Glutamatergic neuron (in vitro differentiated cells): ENCODE measurements at places on chromosomes 7 and 10.

DNA sequence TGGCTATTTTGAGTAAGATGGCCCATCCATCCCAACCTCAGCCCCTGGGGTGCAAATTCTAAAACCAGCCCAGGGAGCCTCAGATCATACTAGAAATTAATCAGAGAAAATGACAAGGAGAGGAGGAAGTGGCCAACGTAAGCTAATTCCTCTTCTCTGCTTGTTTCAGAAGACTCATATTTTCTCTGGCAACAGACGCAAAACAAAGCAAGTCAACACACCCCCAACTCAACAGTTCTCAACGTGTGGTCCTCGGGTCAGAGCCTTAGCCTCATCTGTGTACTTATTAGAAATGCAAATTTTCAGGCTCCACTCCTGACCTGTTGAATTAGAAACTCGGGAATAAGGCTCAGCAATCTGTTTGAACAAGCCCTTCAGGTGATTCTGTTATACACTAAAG, 413.9 kb upstream of the AUTS2 start:
- DNase-seq: no peak

DNA sequence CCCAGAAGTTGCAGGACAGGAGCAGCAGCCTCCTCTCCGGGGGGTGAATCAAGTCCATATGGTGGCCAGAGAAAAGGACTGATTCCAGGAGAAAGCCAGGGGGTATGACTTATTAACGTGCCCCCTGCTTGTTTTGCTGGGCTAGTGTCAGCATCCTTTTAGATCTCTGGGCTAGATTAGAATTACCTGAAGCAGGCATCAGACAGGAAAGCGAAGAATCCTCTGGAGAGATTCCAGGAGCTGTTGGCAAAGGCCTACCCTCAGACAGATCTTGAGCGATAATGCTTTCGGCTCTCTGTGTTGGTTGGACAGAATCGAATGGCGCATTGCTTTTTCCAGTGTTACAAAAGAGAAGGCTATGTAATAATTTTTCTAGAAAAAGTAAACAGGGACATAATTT, 164.0 kb upstream of the GLI3 start:
- DNase-seq: no peak

- peak; percentile 85 for DNase-seq
Measured at GRCh38 chr7:150962553-150963399, 15.3 kb downstream of the KCNH2 start.

- DNase-seq: peak; percentile 55
Measured at GRCh38 chr10:73819513-73820093, 8.2 kb upstream of the NDST2 start.

DNA sequence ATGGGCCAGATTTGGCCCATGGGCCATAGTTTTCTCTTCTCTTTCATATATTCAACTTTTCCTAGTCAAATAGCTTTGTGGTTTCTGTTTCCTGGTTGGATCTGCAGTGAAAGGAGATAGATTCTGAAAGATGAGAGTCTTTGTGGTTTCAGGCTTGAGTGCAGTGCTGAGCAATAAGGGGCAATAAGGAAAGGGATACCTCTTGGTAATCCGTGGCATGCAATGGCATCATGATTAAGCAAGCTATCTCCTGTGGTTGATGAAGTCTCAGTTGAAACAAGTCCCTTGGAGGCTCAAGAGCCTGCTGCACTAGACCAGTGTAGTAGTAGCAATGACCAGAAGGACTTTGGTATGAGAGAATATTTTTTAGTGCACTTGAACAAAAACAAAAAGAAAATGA, 187.7 kb upstream of the CNTNAP2 start:
- DNase-seq: no peak

- no peak for DNase-seq
Measured at GRCh38 chr7:158150234-158150633, 437.4 kb downstream of the PTPRN2 start.

DNA sequence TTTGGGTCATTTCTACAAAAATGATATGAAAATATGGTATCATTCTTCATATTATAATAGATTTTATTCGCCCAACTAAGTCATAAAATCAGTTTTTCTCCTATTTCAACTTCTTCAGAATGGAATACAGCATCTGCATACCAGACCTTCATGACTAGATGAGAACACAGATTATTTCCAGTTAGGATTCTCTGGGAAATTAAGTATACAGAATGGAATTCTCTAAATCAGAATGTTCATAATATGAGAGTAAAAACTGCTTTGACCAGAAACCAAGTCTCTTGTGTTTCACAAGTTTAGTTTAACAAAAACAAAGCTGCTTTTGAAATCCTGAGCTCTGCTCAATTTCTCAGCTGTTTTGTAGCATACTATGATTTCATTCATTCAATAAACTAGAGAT, 160.3 kb upstream of the SEMA3A start:
- no peak for DNase-seq

- no peak for DNase-seq
Measured at GRCh38 chr7:3899559-3899991, 598.5 kb downstream of the SDK1 start.

- DNase-seq: peak; percentile 37
Measured at GRCh38 chr10:68550747-68551411, 9.3 kb upstream of the TET1 start.

DNA sequence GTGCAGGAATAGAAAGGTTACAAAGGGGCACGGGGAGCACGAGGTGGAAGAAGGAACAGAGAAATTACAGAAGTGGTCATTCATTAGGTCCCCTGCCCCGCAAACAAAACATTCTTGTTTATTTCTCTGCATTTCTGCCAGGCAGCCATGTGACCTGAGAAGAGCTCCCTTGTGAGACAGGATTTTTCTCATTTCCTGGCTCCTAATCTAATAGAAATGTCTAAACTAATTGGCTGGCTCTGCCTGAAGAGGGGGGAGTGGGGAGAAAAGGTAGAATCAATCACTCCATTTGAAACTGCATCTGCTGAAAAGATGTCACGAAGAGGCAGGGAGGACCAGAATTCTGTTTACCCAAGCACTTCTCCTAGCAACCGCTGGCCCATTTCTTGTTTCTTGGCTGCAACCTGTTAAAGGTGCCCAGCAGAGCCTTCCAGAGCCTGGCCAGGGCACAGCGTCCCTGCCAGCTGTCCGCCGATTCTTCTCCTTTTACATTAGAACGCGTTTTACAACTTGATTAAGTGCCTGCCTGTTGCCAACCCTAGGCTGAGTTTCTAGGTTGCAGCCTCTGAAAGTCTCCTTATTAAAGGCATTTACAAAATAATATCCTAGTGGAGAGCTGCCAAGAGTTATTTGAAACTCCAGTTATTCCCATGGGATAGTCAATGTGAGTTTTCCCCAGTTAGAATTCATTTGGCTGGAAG, 1227.6 kb downstream of the TYW1 start:
- DNase-seq: no peak

GRCh38 chr7:73452999-73453635, 19.5 kb downstream of the FZD9 start:
- DNase-seq: no peak

DNA sequence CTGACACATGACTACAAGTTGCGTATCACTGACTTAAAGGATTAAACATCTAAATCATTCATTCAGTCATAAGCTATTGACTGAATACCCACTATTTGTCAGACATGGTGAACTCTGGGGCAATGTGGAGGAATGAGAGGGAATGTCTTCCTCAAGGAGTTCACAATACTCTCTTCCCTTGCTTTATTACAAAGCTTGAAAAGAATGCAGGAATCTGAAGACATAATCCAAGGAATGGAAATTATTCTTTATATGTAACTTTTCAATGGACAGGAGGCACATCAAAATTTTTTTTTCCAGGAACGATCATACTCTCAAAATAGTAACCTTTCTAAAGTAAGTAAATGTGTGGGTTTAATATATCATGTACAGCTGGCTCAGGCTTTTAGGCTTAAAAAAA, 111.9 kb downstream of the ATXN7L1 start:
- DNase-seq: no peak

DNA sequence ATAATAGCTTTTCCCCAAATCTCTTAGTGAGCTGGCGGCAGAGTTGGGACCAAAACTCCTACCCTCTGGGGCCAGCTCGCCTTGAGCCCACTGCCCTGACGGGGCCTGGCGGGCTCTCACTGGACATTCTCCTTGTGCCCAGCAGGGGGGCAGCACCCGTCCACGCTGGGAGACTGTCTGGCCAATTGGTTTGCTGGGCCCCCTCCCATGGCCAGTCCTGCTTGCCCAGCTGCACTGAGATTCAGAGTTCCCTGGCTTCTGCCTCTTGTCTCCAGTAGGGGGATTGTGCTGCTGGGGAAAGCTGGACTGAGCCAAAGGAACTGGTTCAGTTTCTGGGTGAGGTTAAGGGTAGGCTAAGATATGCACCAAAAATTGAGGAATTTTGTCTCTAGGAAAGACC, 59.8 kb downstream of the RAMP3 start:
- DNase-seq: no peak

DNA sequence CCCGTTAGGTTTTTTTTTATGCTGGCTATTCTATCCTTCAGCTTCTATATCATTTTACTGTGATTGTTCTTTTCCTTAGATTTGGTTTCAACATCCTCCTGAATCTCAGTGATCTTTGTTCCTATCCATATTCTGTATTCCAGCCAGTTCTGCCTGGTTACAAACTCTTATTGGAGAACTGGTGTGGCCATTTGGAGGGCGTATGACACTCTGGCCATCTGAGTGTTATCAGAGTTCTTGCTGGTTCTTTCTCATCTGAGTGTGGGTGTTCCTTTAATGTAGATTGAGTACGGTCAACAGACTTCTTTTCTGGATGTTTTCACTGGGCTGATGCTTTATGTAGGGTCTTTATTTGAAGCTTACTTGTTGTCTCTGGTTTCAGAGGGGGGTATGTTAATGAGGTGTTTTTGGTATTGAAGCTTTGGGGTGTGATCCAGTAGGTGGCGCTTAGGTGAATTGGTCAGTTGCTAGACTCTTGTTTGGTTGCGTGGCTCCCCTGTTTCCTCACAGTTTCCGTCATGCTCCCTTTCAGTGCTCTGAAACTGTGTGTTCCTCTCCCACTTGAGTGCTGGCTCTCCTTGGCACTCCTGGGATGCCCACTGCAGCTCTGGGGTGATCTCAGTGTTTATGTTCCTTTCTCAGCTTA, 80.7 kb downstream of the FANK1 start:
- DNase-seq: no peak

DNA sequence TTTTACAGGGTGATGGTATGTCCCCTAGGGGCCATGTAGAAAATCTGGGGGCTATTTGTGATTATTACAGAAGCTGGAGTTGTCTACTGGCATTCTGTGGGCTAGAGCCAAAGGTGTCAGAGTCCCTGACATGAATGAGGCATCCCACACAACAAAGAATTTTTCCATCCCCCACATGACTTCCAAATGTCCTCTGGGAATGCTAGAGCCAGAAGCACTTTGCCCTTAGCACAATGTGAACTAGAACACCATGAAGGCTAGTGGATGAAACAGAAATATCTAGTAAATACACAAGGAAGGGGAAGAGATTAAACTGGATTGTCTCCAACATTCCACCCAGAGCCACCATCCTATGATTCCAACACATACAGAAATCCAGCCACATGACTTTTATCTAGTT, 46.9 kb downstream of the FAM13C start:
- no peak for DNase-seq

GRCh38 chr10:88428442-88428841, 154.7 kb downstream of the RNLS start:
- no peak for DNase-seq

DNA sequence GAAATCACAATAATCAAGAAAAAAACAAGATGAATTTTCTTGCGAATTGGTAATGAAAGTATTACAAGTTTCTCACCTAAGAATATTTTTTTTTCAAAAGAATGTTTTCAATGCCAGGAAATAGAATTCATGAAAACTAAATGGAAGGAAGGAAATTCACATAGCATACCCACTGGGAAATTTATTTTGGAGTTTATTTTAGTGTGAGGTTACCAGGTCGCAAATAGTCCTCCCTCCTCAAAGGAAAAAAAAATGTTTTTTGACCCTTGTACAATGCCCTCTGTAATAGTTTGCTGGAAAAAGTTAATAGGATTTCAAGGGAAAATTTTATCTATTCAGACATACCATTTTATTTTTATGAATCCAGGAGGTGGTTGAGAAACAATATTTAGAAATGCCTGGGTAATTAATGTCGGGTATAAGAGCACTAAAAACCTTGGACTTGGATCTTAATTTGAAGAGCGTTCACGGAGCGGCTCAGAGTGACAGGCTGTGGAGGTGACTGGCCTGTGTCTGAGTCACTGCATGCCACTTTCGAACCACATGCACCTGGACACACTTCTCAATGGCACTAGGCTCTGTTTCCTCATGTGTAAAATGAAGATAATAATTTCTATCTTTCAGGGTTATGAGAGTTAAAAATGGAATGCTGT, 28.2 kb downstream of the CUBN start:
- no peak for DNase-seq

DNA sequence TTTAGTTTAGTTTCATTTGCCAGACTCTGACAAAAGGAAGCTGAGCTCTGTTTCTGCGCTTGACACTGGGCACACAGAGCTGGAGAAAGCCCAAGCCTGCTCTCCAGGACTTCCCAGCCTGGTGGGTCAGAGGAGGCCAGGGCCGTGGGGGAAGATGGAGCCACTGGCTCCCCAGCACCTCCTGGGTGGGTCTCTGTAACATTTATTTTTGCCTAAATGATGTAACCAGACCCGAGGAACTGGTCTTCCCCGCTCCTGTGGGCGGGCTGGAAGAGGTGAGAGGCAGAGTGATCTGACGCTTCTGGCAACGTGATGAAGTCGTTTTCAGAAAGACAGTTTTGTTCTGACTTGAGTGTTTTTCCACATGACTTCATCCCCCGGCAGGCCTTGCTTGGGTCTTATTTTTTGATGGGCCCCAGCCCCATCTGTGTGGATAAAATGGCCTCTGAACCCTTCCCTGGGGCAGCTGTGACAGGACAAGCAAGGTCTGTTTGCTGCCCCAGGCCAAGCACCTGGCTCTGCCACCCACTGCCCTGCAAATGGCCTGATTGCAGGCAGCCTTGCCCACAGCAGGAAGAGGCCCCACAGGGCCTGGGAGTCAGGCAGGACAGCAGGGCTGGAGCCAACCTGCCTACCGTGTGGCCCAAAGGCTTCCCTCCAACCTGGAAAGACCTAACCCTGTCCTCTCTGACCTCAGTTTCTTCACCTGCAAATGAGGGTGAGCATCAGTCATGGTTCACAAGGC, 304.9 kb upstream of the ZMIZ1 start:
- DNase-seq: peak; percentile 7

GRCh38 chr7:132117181-132117580, 459.1 kb downstream of the PLXNA4 start:
- DNase-seq: no peak

- no peak for DNase-seq
Measured at GRCh38 chr10:104711302-104711721, 70.2 kb downstream of the SORCS3 start.

- no peak for DNase-seq
Measured at GRCh38 chr10:117757086-117757720, 214.7 kb downstream of the EMX2 start.

DNA sequence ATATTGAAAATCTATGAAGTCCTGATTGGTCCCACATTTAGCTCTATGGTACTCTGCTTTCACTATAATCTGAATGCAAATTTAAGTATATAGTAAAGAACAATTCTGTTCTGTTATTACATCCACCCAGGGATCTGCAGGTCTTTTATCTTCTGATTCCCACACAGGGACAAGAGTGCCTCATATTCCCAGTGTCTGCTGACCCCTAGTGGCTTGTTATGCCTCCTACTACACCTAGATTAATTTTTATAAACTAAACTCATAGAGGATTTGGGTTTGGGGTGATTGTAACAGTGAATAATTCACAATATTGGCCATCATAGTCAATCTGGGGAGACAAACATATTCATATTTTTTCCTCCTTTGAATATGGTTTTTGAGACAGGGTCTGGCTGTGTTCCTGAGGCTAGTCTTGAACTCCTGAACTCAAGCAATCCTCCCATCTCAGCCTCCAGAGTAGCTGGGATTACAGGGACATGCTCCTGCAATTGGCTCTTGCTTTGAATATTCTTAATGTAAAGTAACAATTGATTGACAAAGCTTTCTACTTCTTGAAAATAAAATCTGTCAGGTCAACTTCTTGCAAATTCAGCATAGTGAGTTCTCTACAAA, 282.1 kb downstream of the KCND2 start:
- DNase-seq: peak; percentile 38
